Activated CD4-positive, alpha-beta T cell treated with anti-CD3 and anti-CD28 coated beads, Interleukin-2, amount 50 U/mL, for 1 hour (primary cell): ENCODE measurements at places on chromosomes 12 and 14.
A peak's percentile ranks its signal among the peaks of the same experiment; 100 is the strongest.

GRCh38 chr12:103751600-103751999 lies 89.4 kb downstream of the NT5DC3 start:
- DNase-seq, result no peak

DNA sequence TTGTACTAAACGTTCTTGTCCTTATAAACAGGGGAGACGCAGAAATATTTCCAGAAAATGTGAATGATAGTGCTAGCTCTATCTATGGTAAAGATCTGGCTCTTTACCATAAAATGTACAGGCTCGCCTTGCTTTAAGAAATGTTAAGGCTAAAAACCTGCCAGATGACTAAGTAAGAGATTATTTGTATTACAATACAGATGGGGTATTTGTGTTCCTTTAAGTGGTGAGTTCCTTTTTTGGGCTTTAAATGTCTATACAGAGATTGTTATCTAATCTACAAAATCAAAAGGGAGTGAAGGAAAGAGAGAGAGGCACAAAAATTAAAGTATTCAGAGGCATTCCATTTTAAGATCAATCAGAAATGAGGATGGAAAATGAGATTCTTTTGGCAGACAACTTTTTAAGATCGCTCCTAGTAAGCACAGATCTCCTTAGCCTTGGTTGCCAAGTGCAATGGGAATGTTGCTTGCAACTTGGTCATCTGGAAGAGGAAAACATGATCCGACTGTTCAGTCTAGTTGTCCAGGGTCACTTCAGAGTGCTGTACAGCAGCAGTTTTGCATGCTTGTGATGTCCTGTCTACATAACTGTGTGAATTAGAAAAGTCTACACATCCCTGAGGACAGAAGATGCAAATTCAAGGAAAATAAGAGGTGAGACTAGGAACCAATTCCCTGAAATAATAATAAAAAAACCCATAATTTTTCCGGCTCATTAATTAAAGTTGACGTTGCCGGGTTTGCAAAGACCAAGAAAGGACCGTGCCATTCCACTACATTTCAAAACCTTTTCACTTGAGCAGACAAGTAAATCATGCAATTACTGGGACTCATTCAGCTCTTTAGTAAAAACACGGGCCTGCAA lies 380.8 kb downstream of the EGLN3 start:
- no peak for DNase-seq

- DNase-seq, result no peak
Measured at GRCh38 chr14:60573943-60574495, 65.1 kb downstream of the SIX6 start.

DNA sequence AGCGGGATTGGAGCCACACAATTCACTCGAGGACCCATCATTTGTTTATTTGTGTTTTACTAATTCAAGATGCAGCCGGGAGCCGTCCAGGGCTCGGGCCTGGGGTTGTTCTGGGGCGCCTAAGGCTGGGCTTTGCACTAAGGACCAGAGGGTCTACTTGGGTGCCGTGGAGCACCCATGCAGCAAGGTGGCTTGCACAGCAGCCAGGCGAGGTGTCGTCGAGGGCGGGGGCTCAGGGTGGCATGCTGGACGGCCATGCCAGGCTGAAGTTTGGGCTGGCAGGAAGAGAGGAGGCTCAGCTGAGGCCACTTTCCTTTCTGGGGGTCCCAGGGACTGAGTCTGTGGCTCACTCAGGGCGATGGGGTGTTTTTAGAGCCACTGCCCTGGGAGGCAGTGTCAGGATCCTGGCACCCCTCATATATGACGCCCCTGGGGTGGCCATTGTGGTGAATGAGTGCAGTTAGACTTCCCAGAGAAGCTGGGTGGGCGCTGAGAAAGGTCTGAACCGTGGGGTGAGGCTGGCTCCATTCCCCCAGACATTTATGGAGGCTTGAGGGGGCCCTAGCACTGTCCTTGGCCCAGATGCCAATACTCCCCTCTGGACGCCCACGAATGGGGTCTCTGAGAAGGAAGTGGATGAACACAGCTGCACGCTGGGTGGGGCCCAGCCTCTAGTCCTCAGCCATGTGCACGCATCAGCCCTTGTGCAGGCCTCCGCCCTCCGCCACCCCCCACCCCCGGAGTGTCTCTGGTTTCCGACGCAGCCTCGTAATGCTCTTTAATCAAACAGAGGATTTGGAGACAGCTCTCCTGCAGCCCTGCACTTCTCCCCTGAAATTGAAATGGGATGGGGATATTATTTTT lies 11.3 kb downstream of the MEG3 start:
- no peak for DNase-seq

DNA sequence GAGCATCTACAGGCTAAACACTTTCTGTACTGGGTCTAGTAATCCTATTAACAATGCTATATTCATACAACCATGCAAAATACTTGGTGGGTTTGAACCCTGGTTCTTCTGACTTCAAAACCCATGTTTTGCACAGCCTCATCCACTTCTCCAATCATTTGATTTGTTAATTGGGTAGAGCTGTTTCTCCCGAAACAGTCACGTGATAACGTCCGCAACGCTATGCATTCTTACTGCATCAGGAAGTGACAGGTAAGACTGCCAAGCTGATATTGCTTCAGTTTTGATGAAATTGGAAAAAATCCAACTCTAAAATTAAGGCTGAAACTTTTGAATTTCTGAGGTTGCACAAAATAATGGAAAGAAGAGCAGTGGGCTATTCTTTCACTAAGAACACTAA lies 30.4 kb upstream of the RNU6-7 start:
- no peak for DNase-seq

GRCh38 chr12:8950221-8950527 lies 729 bp upstream of the M6PR start:
- DNase-seq, result no peak

DNA sequence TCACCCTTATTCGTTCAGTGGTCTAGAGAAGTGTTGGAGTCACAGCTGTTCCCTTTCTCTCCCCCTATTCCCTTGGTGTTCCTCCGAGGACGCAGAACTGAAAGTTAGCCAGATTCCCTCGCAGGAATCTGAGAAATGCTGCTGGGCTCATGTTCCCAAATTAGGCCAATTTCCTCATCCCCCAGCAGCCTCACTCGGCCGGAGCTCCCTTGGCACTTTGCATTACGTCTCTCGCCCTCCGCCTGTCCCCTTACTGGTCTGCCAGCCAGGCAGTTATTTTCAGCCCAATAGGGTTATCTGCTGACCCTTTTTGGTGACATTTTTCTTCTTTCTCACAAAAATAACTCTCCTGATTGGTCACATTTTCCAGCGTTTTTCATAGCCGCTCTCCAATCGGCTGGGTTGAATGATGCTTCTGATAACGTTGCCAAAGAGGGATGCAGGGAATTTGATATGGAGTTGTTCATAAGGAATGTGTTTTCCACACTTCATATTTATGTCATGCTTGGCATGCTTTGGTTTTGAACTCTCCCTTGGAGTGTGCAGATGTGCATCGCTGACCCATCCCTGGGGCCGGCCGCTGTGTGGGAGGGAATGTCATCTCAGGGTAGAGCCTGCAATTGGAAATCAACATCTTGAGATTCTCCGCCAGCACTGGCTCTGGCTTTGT lies 9.9 kb downstream of the IFT43 start:
- DNase-seq, result no peak

DNA sequence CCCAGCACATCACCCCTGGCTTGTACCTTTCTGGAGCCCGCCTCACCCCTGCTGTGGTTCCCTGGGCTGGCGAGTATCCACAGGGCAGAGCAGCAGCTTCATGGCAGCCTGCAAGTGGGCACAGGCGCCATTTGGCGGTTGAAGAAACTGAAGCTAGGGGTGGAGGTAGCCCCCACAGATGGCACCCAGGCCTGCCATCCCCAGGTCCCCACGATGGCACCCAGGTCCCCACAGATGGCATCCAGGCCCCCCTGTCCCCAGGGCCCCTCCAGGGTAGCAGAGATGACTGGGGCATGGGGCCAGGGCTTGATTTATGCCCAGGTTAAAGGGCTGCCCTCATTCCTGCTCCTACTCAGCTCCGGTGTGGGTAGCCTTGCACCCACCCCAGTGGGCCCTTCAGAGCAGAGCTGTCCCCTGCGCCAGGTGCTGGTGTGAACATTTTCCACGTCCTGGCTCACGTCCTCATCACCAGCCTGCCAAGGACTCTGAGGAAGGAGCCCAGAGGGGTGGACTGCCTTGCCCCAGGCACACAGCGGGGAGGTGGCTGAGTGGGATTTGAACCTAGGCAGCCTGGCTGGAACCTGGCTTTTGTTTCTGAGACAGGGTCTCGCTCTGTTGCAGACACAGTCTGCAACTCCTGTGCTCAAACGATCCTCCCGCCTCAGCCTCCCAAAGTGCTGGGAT lies 8.7 kb downstream of the MMP17 start:
- no peak for DNase-seq

DNA sequence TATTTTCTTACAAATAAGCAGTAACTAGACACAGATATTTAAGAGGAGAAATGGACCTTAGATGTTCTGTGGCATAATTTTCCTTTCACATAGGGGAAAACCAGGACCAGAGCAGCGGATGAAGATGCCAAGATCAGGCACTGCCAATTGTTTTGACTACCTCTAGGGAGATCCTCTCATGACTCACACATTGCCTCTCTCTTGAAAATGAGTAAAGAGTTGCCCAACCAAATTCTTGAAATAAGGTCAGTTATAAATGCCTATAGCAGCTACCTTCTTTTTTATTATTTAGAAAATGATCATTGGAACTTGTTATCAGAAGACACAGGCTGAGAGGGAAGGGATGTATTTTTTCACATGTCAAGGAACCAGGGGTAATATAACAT lies 263.4 kb upstream of the PLEKHG7 start:
- DNase-seq, result no peak

GRCh38 chr12:12008931-12009611 lies 61.7 kb upstream of the BCL2L14 start:
- peak; percentile 51 for DNase-seq

DNA sequence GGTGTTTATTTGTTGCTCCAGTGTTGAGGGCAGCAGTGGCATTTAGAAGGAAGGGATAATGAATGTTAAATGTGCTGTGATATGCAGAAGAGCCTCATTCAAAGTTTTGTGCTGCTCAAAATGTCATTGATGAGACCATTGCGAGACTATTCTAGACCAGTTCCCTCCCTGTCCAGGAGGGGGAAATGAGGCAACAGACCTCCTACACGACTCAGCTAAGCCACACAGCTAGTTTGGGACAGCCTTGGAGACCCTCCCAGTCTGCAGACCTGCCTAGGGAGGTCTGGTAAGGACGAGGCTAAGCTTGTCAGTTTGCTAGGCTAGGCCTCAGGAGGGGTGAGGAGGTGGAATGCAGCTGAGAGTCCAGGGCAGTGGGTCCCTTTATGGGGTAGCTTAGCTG lies 116.0 kb downstream of the NRXN3 start:
- DNase-seq, result no peak

DNA sequence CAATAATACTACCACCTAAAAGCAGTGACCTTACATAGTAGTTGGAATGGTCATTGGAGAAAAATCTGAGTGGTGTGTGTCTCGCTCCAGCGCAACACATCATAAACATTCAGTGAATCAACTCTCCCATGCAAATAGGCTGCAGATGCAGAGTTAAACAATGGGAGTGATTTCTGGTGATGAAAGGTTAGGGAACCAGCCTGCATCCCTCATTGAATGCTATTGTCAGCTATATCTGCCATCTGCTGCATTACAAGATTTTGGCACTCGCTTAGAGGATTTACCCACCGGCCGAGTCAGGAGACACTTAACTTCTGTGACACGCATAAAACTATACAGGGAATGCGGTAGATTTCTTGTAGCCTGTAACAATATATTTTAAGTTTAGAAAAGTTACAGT lies 900.9 kb downstream of the FLRT2 start:
- DNase-seq, result no peak

DNA sequence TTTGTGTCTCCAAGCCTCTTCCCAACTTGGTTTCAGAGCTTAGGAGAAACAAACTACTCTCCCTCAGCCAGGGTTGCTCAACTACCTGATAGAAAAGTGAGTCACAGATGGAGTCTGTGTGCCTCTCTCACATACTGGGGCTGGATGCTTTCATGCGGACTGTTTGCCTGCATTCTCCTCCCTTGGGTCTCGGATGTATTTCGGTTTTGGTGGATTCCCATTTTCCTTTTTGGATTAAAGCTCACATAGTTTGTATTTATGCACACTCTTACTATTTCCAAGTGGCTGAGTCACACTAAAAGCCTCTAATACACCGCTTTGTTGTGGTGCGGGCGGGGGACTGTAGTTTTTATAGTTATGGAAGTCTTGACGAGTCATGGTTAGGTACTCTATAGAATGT lies 505.4 kb downstream of the LRFN5 start:
- no peak for DNase-seq

DNA sequence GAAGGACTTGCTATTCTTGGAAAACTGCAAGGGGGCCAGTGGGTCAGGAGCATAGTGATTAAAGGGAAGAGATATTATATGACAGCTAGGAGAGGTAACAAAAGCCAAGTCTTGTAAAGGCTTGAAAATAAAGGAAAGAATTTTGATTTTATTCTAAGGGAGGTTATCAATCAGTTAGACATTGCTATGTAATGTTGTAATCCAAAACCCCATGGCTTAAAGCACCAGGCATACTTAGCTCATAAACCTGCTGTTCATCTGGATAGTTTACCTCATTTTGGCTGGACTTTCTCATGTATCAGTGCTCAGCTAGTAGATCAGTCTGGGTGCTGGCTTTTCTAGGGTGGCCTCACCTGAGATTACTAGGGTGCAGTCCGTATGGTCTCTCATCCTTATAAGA lies 680.9 kb upstream of the LMO3 start:
- no peak for DNase-seq

- no peak for DNase-seq
Measured at GRCh38 chr12:132525011-132525832, 35.3 kb downstream of the FBRSL1 start.

- DNase-seq, result no peak
Measured at GRCh38 chr12:79358716-79359300, 332.0 kb downstream of the PAWR start.

DNA sequence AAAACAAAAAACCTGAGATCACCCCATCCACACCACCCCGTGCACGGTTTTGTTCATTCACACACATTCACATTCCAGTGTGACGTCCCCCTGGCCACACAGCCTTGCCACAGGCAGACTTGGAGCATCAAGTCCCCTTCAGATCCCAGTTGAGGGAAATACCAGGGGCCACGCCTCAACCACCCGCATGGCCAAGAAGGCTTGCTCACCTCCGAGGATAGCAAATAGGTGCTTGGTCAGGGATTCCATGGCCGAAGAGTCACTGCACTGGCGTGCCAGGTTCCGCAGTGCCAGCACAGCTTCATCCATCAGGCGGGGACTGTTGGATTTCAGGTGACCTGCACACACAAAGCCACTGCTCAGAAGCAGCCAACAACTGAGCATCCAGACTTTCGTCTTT lies 19.0 kb downstream of the GCN1 start:
- no peak for DNase-seq

DNA sequence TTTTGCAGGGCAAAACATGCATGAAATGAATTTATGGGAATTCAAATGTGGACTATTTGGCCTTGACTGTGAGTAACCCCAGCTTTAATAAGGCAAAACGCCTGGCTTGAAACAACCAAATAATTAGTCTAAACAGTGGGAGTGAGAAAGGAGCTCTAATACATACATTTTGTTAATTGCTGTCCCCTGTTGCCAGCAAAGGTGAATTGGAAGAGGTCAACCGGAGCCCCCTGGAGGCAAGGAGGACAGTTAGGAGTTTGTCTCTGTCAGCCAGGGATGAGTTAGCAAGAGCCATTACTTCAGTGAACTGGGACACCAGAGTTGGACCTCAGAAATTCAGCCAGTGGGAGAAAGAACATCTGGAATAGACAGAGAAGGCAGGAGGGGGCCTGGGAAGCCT lies 17.4 kb downstream of the KRT76 start:
- no peak for DNase-seq

- no peak for DNase-seq
Measured at GRCh38 chr12:30829876-30830275, 75.1 kb upstream of the CAPRIN2 start.
